Small intestine (tissue), 16 donors: ENCODE measurements at places on chromosomes 3 and 15. TPM values are rescaled to one million over a fixed set of nuclear protein-coding genes. Genes with fewer than 3 reads are reported as not detected.

Gene OR5K2
- polyA plus RNA-seq, result not detected

- no peaks in the 10 kb centered on the region for H3K27me3 ChIP-seq
- H3K27ac ChIP-seq, result no peak overlapping the region
- H3K36me3 ChIP-seq, result no peaks in the 10 kb centered on the region
- H3K4me1 ChIP-seq, result no peaks in the 10 kb centered on the region
These were observed 380.9 kb downstream of the FHIT start for GRCh38 chr3:60870396-60870795.

DNA sequence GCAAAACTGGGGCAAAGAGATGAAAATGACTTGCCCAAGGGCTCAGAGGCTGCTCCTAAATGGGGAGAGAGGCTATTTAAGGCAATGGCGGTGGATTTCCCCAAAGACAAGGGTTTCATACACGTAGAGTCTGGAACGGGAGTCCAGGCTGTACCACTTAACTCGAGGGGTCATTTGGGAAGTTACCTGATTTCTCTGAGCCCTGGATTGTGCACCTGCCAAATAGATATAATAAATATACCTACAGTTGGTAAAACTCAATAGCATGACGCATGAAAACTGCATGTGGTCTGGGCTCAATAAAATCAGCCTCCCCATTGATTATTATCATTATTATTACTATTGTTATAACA is 1.3 kb upstream of the ITPR1 start:
- H3K27me3 ChIP-seq, result peaks cover 38% of the 10 kb centered on the region
- DNase-seq, result no peak
- H3K4me3 ChIP-seq, result no peak overlapping the region
- no peak overlapping the region for H3K27ac ChIP-seq
- no peaks in the 10 kb centered on the region for H3K36me3 ChIP-seq
- H3K4me1 ChIP-seq, result peaks cover 6% of the 10 kb centered on the region

DNA sequence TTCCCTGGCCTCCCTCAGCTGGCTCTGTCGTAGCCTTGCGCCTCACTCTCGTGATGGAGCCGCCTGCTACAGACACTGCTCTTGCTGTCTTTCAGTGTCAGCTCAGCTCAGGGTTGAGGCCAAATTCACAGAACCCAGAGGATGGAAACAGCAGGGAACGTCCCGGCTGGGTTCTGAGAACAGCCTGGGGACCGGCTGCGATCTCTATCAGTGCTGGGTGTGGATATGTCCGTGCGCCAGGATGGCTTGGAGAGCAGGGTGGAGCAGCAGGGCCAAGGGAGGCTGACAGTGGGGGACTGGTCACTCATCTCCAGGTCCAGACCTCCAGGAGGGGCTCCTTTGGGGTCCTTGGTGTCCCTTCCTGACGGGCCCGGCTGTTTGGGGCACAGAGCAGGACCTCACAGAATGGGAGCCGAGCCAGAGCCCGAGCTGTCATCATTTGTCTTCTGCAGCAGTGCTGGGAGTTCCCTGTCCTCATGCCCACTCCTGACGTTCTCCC is 18.4 kb downstream of the KLF15 start:
- no peak overlapping the region for H3K27ac ChIP-seq
- H3K36me3 ChIP-seq, result no peaks in the 10 kb centered on the region
- H3K4me1 ChIP-seq, result no peaks in the 10 kb centered on the region
- DNase-seq, result no peak
- H3K27me3 ChIP-seq, result no peaks in the 10 kb centered on the region
- no peak overlapping the region for H3K4me3 ChIP-seq

Gene SPINK8
- not detected for polyA plus RNA-seq
